Cardiac muscle cell (in vitro differentiated cells and primary cell): ENCODE measurements at places on chromosomes 11 and 22.

DNA sequence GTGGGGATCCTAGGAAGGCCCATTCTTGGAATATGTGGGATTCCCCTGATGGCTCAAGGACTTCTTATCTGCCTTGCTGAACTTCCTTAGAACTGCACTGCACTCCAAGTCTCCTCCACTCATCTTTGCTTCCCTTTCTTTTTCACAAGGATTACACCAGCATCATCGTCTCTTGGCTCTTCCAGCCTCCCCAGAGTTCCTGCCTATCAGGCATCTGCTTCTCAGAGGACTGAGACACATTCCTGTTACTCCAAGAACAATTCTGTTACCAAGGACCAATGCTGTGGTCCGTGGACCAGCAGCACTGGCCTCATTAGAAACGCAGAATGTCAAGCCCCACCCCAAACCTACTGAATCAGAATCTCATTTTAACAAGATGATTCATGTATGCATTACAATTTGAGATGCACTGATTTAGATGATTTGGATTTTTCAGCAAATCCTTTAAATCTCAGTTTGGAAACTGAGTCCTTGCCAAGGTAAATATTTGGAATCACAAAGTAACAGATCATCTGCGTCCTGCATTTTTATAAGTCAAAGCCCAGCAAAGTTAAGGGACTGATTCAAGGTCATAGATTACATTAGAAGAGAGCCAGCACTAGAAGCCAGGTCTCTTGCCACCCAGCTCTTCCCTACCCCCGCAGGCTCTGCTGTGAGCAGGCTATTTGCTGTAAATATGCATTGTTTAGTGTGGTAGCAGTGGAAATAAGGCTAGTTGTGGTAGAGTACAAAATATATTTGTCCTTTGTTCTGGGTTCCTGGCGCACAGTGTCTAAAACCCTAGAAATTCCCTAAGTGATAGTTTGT lies 110.9 kb downstream of the SWAP70 start:
- peaks cover 7% of the 10 kb centered on the region for H3K36me3 ChIP-seq
- H3K27me3 ChIP-seq = no peaks in the 10 kb centered on the region
- DNase-seq = peak; percentile 78
- H3K27ac ChIP-seq = peak overlapping the region; percentile 29

GRCh38 chr11:65571940-65572339 lies 398 bp upstream of the FAM89B start:
- H3K4me1 ChIP-seq = peaks cover 30% of the 10 kb centered on the region
- peak overlapping the region; percentile 49 for H3K4me3 ChIP-seq
- DNase-seq = no peak

DNA sequence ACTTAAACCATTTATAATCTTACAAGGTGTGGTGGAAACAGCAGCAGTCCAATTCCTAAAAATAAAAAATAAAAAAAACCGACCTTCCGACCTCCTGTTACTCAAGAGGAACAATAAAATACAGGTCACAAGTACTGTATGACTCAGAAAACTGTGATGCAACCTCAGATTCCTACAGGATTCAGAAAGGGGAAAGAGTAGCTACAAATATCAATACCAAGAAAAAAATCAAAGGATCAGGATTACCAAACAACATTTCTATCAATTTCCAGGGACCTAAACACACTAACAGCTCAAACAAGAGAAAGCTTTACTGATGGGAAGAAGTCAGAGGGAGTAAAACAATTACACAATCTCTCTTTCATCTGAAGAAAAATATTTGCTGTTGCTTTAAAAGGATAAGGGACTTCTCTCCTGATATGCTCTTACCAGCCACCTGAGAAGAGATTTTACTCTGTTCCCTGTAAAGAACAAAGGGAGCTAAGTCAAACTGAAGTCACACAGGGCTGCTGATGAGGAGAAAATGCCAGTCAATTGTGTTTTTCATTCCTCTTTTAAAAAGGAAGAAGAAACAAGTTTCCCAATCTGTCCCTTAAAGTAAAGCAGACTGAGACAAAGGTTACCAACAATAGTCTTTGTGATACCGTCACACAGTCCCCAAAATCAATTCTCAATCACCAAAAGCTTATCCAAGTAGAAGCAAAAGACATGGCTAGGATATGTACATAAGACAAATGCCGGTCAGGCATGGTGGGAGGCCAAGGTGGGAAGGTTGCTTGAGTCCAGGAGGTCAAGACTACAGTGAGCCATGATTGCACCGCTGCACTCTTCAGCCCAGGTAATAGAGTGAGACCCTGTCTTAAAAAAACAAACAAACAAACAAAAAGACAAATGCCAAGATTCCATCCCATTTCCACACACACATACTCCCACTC lies 39.3 kb downstream of the AMBRA1 start:
- peaks cover 18% of the 10 kb centered on the region for H3K4me1 ChIP-seq
- no peak for DNase-seq
- H3K27ac ChIP-seq = peak overlapping the region; percentile 83
- no peak overlapping the region for H3K4me3 ChIP-seq

DNA sequence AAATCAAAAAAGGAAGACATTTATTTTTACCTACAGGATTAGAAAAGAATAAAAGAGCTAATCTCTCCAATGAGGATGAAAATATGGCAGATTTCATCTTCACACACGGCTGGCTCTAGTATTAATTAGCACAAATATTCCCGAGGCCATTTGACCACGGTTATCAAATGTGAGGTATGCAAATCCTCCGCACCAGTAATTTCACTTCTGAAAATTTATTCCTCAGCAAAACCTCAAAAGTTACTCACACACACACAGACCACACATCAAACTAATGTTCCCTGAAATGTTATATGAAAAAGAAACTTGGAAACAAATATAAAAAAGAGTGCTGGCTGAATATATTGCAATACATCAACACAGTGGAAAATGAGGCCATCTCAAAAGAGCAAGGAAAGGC lies 32.8 kb downstream of the CELSR1 start:
- H3K27me3 ChIP-seq = no peaks in the 10 kb centered on the region
- no peaks in the 10 kb centered on the region for H3K36me3 ChIP-seq
- no peak for DNase-seq

DNA sequence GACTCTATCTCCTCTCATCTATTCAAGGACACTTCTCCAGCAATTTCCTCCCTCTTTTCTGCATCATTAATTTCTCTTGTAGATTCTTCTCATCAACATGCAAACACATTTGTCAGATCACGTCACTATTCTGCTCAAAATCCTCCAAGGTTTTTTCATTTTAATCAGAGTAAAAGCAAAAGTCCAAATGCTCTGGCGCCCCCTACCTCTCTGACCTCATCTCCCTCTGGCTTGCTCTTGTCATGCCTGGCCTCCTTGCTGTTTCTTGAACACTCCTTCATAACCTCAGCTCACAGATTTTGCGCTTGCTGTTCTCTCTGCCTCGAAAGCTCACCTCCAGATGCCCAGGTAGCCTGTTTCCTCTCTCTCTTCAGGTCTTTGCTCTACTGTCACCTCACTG lies 22.4 kb downstream of the RTCB start:
- peak; percentile 23 for DNase-seq
- no peak overlapping the region for H3K4me3 ChIP-seq
- H3K4me1 ChIP-seq = no peaks in the 10 kb centered on the region
- peaks cover 47% of the 10 kb centered on the region for H3K36me3 ChIP-seq
- H3K27me3 ChIP-seq = no peaks in the 10 kb centered on the region

GRCh38 chr22:49380095-49380827 lies 447.4 kb downstream of the BRD1 start:
- no peaks in the 10 kb centered on the region for H3K4me1 ChIP-seq
- H3K4me3 ChIP-seq = no peak overlapping the region
- DNase-seq = no peak
- H3K36me3 ChIP-seq = no peaks in the 10 kb centered on the region
- no peaks in the 10 kb centered on the region for H3K27me3 ChIP-seq
- H3K27ac ChIP-seq = no peak overlapping the region

- no peaks in the 10 kb centered on the region for H3K4me1 ChIP-seq
- peaks cover 46% of the 10 kb centered on the region for H3K36me3 ChIP-seq
- H3K27ac ChIP-seq = no peak overlapping the region
- H3K4me3 ChIP-seq = no peak overlapping the region
- no peak for DNase-seq
Measured at GRCh38 chr11:57556041-57556440, 11.4 kb downstream of the UBE2L6 start.

GRCh38 chr11:32440312-32440908 lies 5.1 kb upstream of the WT1 start:
- no peaks in the 10 kb centered on the region for H3K36me3 ChIP-seq
- H3K27me3 ChIP-seq = peaks cover 88% of the 10 kb centered on the region
- H3K4me1 ChIP-seq = peaks cover 4% of the 10 kb centered on the region
- H3K27ac ChIP-seq = no peak overlapping the region

DNA sequence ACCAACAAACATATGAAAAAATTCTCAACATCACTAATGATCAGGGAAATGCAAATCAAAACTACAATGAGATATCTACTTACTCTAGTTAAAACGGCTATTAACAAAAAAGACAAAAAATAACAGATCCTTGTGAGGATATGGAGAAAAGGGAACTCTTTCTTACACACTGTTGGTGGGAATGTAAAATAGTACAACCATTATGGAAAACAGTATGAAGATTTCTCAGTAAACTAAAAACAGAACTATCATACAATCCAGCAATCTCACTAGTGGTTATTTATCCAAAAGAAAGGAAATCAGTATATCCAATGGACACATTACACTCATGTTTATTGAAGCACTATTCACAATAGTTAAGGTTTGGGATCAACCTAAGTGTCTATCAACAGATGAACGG lies 3.9 kb downstream of the HBE1 start:
- DNase-seq = no peak
- H3K27ac ChIP-seq = no peak overlapping the region
- H3K4me3 ChIP-seq = no peak overlapping the region
- H3K36me3 ChIP-seq = no peaks in the 10 kb centered on the region
- H3K27me3 ChIP-seq = no peaks in the 10 kb centered on the region

DNA sequence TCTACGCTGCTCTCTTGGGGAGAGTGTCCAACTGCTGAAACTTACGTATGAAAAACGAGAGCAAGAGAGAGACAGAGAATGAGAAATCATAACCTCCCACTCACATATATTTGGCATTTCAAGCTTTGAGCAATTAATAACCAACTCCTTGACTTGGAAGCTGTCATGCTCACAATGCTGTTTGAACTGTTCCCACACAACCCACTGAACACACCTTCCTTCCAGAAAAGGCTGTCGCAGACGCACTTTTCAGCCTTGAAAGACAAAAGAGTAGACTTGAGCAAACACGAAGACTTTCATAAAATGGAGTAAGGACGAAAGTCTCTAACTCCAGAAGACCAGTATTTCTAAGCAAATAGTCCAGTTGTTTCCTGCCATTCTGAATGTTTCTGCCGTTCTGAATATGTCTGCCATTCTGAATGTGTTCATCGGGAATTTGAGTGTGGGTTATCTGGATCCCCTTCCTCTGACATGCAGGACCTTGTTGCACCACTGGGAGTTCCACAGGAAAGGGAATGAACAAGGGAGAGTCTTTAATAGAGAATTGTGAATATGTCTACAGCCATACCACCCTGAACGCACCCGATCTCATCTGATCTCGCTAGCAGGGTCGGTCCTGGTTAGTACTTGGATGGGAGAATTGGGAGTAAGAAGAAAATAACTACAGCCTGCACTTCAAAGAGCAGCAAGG lies 86.2 kb upstream of the BARX2 start:
- H3K4me1 ChIP-seq = peaks cover 19% of the 10 kb centered on the region
- no peak for DNase-seq
- no peak overlapping the region for H3K27ac ChIP-seq
- H3K4me3 ChIP-seq = no peak overlapping the region

DNA sequence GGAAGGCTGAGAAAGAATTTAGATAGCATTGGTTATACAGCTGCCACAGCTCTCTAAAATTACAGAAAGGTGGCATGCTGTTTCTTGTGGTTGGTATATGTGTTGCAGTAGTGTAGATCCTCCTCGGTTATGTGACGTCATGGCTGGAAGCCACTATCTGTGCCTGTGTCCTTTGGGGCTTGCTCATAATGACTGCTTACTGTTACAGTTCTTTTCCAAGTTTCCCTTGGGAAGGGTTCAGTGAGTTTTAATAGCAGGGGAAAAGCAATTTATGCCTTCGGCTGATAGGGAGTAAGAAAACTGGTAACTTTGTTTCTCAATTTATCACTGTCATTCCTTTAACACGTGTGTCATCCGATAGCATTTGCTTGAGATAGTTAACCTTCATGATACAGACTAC lies 47.2 kb downstream of the POLD3 start:
- peaks cover 9% of the 10 kb centered on the region for H3K36me3 ChIP-seq
- no peak overlapping the region for H3K4me3 ChIP-seq
- H3K27ac ChIP-seq = no peak overlapping the region
- no peaks in the 10 kb centered on the region for H3K4me1 ChIP-seq
- no peak for DNase-seq
- H3K27me3 ChIP-seq = no peaks in the 10 kb centered on the region

- H3K27ac ChIP-seq = no peak overlapping the region
- H3K27me3 ChIP-seq = peaks cover 42% of the 10 kb centered on the region
- H3K4me1 ChIP-seq = no peaks in the 10 kb centered on the region
- no peaks in the 10 kb centered on the region for H3K36me3 ChIP-seq
- H3K4me3 ChIP-seq = no peak overlapping the region
- DNase-seq = peak; percentile 49
Measured at GRCh38 chr11:120229451-120230424, 10.2 kb upstream of the POU2F3 start.

DNA sequence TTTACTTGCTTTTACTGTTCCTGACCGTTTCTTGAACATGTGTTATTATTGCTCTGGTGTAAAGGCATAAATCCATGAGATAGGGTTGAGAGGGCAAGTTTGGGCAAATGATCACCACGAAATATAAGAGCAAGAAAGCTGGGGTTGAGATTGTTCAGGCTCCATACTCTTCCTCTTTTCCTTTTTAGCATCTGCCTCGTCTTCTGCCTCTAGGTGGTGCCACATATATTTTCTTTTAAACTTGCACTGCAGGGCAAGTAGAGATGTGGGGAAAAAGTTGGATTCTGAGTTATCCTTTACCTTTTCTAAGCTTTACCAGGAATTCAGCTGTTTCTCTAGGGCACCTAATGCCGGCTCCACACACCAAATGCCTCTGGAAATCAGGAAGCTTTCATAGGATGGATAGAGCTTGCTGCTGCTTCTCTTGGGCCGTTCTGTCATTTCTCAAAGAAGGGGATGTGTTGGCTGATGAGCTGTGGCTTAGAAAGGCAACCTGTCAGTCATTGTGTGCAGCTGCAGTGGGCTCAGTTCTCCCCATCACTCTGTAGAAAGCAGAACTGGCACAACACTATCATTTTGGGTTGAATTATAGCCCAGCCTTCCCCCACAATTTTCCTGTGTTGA lies 98.2 kb downstream of the LDLRAD3 start:
- peaks cover 10% of the 10 kb centered on the region for H3K4me1 ChIP-seq
- H3K27me3 ChIP-seq = no peaks in the 10 kb centered on the region
- no peak overlapping the region for H3K4me3 ChIP-seq
- no peak overlapping the region for H3K27ac ChIP-seq
